ENCODE measurements at places on chromosomes 3 and 15. TPM values are rescaled to one million over a fixed set of nuclear protein-coding genes. Genes with fewer than 3 reads are reported as not detected.

GRCh38 chr3:185927501-185928200 lies 10.2 kb downstream of the TRA2B start:
- no peak for DNase-seq

DNA sequence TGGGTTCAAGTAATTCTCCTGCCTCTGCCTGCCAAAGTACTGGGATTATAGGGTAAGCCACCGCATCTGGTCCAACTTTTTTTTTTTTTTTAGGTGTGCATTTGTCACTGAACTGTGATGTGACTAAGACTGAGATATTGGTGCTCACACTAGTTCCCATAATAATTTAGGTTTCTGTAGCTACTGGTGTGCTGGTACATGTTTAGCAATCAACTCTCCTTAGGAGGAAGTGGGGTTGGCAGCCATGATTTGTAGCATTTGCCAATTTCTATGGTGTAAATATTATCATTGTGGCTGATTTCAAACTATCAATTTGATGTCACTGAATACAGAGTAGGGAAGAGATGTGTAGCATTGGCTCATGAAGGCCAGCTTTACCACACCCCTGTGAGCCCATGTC lies 372.7 kb downstream of the EDEM1 start:
- no peak for DNase-seq

DNA sequence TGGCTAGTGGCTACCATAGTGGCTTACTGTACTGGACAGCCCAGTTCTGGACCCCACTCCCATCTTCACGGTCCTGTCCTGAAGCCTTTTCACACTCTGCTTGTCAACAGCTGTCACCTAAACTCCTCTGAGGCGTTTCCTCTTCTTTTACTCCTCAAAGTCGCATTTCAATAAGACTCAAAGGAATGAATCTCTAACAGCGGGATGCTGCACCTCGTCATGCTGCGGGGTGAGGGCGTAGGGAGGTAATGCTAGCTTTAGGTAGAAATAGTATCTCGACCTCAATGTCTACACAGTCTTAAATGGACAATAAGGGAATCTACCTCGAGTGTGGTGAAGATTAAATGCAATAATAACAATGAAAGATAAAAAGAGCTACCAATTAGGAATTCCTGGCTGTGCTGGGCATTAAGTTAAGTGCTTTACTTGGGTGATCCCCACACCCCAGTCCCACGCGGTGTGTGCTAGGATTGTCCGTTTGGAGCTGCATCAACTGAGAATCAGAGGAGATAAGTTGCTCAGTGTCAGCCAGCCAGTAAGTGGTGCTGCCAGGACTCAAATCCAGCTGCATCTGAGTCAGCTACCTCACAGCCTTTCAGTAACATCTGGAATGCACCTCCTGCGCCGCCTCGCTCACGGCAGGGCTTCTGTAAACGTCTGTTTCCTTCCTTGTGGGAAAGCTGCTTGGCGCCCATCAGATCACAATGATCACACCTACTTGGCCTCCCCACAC lies 14.0 kb downstream of the PLA2G4D start:
- DNase-seq: peak; percentile 54

DNA sequence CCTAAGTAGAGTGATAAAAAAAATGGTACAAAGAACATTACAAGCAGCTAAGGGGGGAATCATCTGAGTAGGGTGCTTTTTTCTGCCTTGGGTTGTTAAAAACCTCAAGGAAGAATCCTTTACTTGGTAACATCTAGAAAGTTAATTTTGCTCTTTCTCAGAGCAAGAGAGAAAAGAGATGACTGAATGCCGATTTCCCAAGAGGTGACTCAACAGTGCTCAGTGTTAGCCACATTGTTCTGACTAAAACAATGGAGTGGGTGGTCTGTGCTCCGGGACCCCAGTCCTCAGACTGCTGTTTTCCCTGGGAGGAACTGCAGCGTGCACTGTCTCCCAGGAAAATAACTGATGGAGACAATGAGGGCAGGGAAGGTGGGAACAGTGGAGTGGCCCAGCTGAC lies 41.1 kb upstream of the RASGRP1 start:
- DNase-seq: no peak

DNA sequence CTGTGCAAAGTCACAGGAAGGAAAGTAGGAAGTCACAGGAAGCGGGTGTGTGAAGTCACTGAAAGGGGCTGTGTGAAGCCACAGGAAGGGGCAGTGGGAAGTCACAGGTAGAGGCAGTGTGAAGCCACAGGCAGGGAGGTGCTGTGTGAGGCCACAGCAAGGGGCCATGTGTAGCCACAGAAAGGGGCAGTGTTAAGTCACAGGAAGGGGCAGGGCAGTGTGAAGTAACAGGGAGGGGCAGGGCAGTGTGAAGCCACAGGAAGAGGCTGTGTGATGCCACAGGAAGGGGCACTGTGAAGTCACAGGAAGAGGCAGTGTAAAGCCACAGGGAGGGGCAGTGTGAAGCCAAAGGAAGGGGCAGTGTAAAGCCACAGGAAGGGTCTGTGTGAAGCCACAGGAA lies 36.5 kb downstream of the GASK1A start:
- DNase-seq: no peak

The MYNN gene
- total RNA-seq: 23.6 TPM

The SAMD7 gene
- not detected for total RNA-seq

GRCh38 chr3:124316034-124316287 lies 324.0 kb upstream of the ROPN1 start:
- no peak for DNase-seq

DNA sequence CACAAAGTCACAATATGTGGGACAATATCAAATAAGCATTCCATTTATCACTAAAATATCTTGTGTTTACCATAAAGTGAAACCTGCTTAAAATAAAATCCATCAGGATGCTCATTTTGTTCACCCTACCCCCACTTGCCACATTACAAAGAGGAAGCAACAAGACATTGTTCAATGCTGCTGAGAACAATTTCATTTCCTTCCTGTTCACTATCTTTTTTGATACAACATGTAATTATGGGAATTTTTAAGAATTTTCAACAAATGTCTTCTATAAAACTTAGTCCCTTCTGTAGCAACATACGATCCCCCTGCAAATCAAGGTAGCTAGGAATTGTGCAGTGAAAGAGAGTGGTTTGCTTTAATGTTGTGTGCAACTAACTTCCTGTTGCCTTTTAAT lies 34.9 kb upstream of the GPR160 start:
- DNase-seq: no peak

The SLC2A2 gene
- total RNA-seq: not detected

The CLPX gene
- 72.6 TPM for total RNA-seq

DNA sequence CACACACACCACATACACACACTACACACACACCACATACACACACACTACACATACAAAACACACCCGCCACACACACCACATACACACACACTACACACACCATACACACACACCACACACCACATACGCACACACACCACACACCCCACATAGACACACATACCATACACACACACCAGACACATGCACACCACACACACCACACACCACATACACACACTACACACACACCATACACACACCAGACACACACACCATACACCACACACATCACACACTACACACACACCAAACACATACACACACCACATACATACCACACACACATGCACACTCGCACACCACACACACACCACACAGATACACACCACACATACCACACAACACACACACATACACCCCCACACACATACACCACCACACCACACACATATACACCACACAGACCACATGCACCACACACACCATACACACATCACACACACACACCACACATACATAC lies 26.3 kb downstream of the CPN2 start:
- DNase-seq: no peak

The BMF gene
- total RNA-seq: 8.0 TPM

- DNase-seq: peak; percentile 72
Measured at GRCh38 chr3:71584394-71585011, 975 bp upstream of the FOXP1 start.

The THRB gene
- total RNA-seq: 1.1 TPM

- no peak for DNase-seq
Measured at GRCh38 chr15:91407269-91407889, 307.3 kb downstream of the SV2B start.

The NME9 gene
- 2.2 TPM for total RNA-seq

- no peak for DNase-seq
Measured at GRCh38 chr3:185837414-185837813, 12.6 kb upstream of the IGF2BP2 start.

GRCh38 chr15:68419301-68420175 lies 12.4 kb downstream of the ITGA11 start:
- no peak for DNase-seq

DNA sequence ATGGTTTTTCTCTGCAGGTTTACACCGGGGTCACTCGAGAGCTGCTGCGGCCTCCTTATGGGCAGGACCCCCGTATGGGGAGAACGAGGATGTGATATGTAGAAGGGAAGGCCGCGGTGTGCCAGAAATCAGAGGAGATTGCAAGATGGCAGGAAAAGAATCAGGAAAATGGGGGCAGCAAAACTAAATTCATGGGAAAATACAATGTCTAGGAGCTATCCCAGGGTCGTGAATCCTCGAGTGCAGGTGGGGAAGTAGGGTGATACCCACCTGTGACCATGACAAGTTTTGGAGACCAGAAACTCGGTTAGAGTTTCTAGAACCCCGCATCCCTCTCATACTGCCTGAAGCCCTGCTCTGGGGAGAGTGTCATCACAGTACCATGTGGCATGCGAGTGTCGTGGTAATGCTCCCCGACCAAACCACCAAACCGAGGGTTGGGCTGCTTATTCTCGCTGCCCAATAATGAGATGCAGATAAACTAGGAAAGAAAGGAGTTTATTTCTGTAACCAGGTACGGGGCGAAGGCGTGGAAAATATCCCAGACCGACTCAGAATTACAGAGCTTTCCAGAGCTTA lies 781 bp downstream of the TRNT1 start:
- DNase-seq: peak; percentile 16
